CD4-positive, CD25-positive, alpha-beta regulatory T cell (primary cell): ENCODE measurements at places on chromosomes 4 and X. TPM values are rescaled to one million over a fixed set of nuclear protein-coding genes. Genes with fewer than 3 reads are reported as not detected.
A peak's percentile ranks its signal among the peaks of the same experiment; 100 is the strongest.

DNA sequence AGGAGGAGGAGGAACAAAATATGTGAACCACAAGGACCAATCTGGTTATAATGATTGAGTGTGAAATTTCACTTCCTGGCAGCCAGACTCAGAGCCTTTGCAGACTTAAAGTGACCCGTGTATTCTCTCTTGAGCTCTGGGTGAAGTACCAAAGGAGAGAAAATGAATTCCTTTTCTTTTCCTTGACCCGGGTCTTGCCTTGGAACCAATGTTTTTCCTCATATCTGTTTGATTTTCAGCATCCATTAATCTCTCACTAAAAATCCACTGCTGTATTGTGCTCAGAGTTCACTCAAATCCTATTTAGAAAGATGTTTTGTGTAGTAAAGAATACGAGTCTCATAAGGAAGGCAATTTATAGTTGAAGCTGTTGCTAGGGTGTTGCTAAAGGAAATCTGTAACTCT, 78.3 kb upstream of the C1QTNF7 start:
- H3K27ac ChIP-seq = no peak overlapping the region
- no peak overlapping the region for H3K4me3 ChIP-seq
- DNase-seq = no peak
- no peaks in the 10 kb centered on the region for H3K27me3 ChIP-seq
- H3K36me3 ChIP-seq = no peaks in the 10 kb centered on the region

The CPXCR1 gene
- total RNA-seq = not detected

DNA sequence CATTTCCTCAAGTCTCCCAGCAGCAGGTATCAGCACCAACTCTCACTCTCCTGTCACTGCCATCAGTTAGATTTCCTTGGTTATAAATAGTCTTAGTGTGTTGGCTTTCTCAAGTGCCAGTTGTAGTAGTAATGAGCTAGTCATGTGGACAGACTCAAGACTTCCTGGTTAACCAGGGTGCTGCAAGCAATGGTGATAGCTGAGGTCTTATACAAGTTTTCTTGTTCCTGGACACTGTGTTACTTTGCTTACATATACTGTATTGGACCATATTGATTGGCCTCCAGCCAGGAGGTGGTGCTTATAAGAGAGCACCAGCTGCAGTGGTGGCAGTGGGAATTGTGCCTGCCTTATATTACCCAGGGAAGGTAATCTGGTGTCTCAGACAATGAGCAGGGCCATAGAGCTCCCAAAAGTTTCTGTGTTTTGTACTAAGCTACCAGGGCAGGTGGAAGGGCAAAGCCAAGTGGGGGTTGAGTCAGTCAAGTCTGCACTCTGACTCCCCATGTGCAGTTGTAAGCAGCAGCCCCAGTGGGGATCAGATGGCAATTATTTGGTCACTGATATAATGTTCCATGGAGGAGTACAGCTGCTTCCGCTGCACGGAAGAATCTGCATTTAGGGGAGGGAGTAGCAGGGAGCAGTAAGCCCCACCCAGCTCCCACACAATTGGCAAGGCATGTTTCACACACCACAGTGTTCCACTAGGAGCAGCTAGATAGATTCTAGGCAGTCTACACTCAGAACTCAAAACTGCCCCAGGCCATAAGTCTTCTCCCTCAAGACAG, 24.1 kb upstream of the ZDHHC15 start:
- no peaks in the 10 kb centered on the region for H3K36me3 ChIP-seq
- H3K27ac ChIP-seq = no peak overlapping the region

The RAB9B gene
- total RNA-seq = 0.22 TPM

The AWAT1 gene
- not detected for total RNA-seq

- no peak for DNase-seq
- no peaks in the 10 kb centered on the region for H3K36me3 ChIP-seq
- H3K4me3 ChIP-seq = no peak overlapping the region
- no peak overlapping the region for H3K27ac ChIP-seq
- no peaks in the 10 kb centered on the region for H3K4me1 ChIP-seq
Measured at GRCh38 chr4:110480031-110480549, 4.1 kb downstream of the ENPEP start.

DNA sequence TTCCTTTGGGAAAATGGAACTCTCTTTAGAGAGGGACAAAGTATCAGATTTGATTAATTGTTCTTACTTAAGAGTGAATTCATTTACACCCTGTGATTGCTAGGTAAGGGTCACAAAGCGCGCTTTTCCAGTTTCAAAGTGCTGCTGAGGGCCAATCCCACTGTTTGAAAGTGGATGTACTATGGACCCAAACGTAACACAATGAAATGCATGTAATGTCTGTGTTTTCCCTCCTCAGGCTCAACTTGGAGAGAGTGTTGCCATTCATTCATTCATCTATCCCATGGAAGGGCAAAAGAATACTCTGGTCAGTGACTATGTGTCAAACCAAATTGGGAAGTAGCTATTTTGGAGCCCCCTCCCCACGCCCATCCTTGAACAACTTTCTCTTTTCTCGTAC, 16.1 kb downstream of the IGSF1 start:
- no peaks in the 10 kb centered on the region for H3K27me3 ChIP-seq
- H3K4me3 ChIP-seq = no peak overlapping the region
- no peak overlapping the region for H3K27ac ChIP-seq
- H3K4me1 ChIP-seq = no peaks in the 10 kb centered on the region

GRCh38 chrX:79466636-79467035, 99.5 kb upstream of the ITM2A start:
- no peaks in the 10 kb centered on the region for H3K4me1 ChIP-seq
- DNase-seq = no peak
- H3K36me3 ChIP-seq = no peaks in the 10 kb centered on the region
- H3K4me3 ChIP-seq = no peak overlapping the region
- H3K27me3 ChIP-seq = no peaks in the 10 kb centered on the region
- H3K27ac ChIP-seq = no peak overlapping the region

The FAM200B gene
- total RNA-seq = 21.0 TPM

- peaks cover 15% of the 10 kb centered on the region for H3K4me1 ChIP-seq
- no peak for DNase-seq
- no peaks in the 10 kb centered on the region for H3K27me3 ChIP-seq
- H3K36me3 ChIP-seq = no peaks in the 10 kb centered on the region
- H3K27ac ChIP-seq = peak overlapping the region; percentile 60
- H3K4me3 ChIP-seq = no peak overlapping the region
Measured at GRCh38 chr4:88964450-88964849, 92.5 kb downstream of the FAM13A start.

- no peaks in the 10 kb centered on the region for H3K4me1 ChIP-seq
- no peaks in the 10 kb centered on the region for H3K36me3 ChIP-seq
- H3K27ac ChIP-seq = no peak overlapping the region
- H3K4me3 ChIP-seq = no peak overlapping the region
- H3K27me3 ChIP-seq = no peaks in the 10 kb centered on the region
Measured at GRCh38 chrX:106278951-106279350, 110.8 kb downstream of the PWWP3B start.

The OPN1MW gene
- total RNA-seq = not detected

The STPG2 gene
- 0.39 TPM for total RNA-seq

The ERVMER34-1 gene
- not detected for total RNA-seq

DNA sequence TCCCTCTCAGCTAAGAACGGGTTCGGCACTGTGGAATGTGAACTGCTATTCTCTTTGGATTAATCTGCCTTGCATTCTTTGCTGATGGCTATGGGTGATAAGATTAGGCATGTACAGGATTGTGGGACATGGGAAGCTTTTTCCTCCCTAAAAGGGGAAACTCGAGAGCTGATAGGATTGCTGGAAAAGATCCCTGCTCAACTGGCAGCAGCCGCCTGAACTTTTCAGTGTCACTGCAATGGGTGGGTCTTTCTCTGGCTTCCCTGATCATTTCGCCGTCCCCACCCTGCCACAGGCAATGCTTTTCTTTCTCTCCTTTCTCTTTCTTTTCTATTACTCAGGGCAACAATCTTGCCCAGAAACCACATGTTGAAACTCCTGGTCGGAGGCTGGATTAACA, 20.5 kb downstream of the PAGE2 start:
- no peaks in the 10 kb centered on the region for H3K36me3 ChIP-seq
- no peak overlapping the region for H3K27ac ChIP-seq
- DNase-seq = no peak
- no peaks in the 10 kb centered on the region for H3K27me3 ChIP-seq
- no peaks in the 10 kb centered on the region for H3K4me1 ChIP-seq
- H3K4me3 ChIP-seq = no peak overlapping the region

DNA sequence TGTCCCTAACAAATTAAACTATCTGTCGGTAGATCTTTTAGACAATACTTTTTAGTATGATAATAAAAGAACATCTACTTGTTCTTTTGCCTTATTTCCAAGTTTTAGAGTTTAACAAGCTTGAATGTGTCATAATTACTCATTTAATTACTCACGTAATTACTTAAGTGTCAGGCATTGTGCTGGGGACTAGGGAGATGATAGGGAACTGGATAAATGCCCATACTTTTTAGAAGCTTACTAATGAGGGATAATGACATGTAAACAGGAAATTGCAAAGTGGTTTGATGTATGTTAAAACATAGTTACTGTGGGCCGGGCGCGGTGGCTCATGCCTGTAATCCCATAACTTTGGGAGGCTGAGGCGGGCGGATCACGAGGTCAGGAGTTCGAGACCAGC, 158.3 kb downstream of the DMD start:
- H3K27ac ChIP-seq = no peak overlapping the region
- H3K27me3 ChIP-seq = no peaks in the 10 kb centered on the region
- no peak for DNase-seq
- no peaks in the 10 kb centered on the region for H3K4me1 ChIP-seq

The UNC5C gene
- not detected for total RNA-seq

- H3K4me3 ChIP-seq = peak overlapping the region; percentile 26
- peak; percentile 67 for DNase-seq
- H3K4me1 ChIP-seq = peaks cover 95% of the 10 kb centered on the region
- H3K36me3 ChIP-seq = no peaks in the 10 kb centered on the region
- H3K27ac ChIP-seq = peak overlapping the region; percentile 77
Measured at GRCh38 chrX:129772796-129773431, 6.8 kb upstream of the SASH3 start.

DNA sequence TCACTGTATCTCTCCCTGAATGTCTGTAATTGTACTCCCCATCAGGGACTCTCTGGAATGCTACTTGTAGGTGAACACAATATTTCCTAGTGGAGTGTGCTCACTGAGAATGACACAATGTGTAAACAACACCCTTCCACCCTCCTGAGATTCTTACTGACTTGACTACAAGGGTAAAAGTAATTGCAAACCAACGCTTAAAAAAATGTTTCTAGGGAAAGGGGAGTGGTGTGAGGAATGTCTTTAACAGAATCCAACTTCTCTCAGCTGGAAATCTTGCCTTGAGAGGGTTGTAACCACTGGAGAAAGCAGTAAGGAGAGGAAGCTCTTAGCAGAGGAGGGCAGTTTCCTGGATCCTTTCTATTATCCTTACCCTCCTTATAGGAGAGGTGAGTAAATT, 5.1 kb upstream of the RAPGEF2 start:
- peaks cover 5% of the 10 kb centered on the region for H3K4me1 ChIP-seq
- no peaks in the 10 kb centered on the region for H3K36me3 ChIP-seq
- no peak for DNase-seq
- H3K27me3 ChIP-seq = peaks cover 4% of the 10 kb centered on the region
- no peak overlapping the region for H3K27ac ChIP-seq

- no peak overlapping the region for H3K27ac ChIP-seq
- no peak overlapping the region for H3K4me3 ChIP-seq
- no peaks in the 10 kb centered on the region for H3K27me3 ChIP-seq
Measured at GRCh38 chr4:124945422-124945821, 232.9 kb upstream of the ANKRD50 start.

The DSPP gene
- total RNA-seq = not detected

DNA sequence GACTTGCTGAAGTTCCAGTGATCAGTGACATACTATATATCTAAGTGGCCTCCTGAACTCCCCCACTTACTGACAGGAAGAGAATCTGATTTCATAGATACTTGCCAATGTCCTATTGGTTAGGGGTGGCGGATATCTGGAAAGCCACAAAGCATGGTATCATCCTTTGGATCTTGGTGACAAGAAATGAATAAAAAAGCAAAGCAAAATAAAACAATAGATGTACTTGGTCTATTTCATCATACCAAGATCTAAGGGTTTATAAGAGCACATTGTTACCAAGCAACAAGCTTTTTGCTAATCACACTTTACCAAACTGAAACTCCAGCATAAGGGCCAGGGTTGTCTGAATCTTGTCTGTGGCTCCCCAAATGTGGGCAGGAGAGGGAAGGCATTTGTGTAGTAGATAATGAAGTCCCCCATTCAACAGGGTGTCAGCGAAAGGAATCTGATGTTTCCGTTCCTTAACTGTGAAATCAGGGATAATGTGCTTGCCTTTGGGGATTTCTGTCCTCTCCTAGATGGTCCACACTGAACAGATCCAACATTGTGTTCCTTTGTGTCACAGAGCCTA, 125.0 kb upstream of the SMIM10 start:
- no peaks in the 10 kb centered on the region for H3K27me3 ChIP-seq
- H3K4me3 ChIP-seq = no peak overlapping the region
- H3K4me1 ChIP-seq = no peaks in the 10 kb centered on the region

The ATOH1 gene
- total RNA-seq = not detected

The RTL5 gene
- 1.1 TPM for total RNA-seq

The N4BP2 gene
- total RNA-seq = 21.4 TPM

GRCh38 chr4:140777894-140778293, 21.7 kb upstream of the TBC1D9 start:
- no peak overlapping the region for H3K27ac ChIP-seq
- no peaks in the 10 kb centered on the region for H3K4me1 ChIP-seq
- H3K36me3 ChIP-seq = no peaks in the 10 kb centered on the region

The GAGE13 gene
- total RNA-seq = not detected

The MSANTD1 gene
- 2.0 TPM for total RNA-seq

DNA sequence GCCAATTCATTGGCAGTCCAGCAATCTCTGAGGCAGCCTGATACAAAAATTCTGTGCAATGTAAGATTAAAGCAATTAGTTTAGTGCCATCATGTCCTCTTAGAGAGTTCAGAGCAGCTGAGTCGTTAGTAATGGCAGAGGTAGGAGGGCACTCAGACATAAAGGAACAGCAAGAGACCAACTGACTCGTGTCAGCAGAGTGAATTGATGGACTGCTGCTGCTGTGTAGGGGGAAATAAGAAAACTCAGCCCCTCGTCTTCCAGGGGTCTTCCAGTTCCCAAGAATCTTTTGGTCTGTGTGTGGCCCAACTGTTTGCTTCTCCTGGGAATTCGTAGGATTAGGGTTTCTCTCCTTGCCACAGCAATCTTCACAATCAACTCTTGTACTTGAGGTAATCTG, 100.9 kb downstream of the TTC29 start:
- no peak overlapping the region for H3K27ac ChIP-seq
- no peaks in the 10 kb centered on the region for H3K4me1 ChIP-seq
- no peak for DNase-seq
- no peaks in the 10 kb centered on the region for H3K27me3 ChIP-seq
- no peaks in the 10 kb centered on the region for H3K36me3 ChIP-seq

GRCh38 chrX:44980883-44981282, 107.9 kb downstream of the KDM6A start:
- no peaks in the 10 kb centered on the region for H3K27me3 ChIP-seq
- peaks cover 2% of the 10 kb centered on the region for H3K36me3 ChIP-seq
- peaks cover 3% of the 10 kb centered on the region for H3K4me1 ChIP-seq
- H3K27ac ChIP-seq = no peak overlapping the region
- H3K4me3 ChIP-seq = no peak overlapping the region

GRCh38 chr4:135177321-135177720, 975.7 kb upstream of the PABPC4L start:
- DNase-seq = no peak
- no peaks in the 10 kb centered on the region for H3K4me1 ChIP-seq
- no peak overlapping the region for H3K27ac ChIP-seq
- H3K4me3 ChIP-seq = no peak overlapping the region
- no peaks in the 10 kb centered on the region for H3K27me3 ChIP-seq
- H3K36me3 ChIP-seq = no peaks in the 10 kb centered on the region

- H3K27me3 ChIP-seq = no peaks in the 10 kb centered on the region
- no peak for DNase-seq
- H3K4me3 ChIP-seq = no peak overlapping the region
Measured at GRCh38 chr4:179843370-179843769, 2399.8 kb upstream of the TENM3 start.
